HT-29 (cell line): ENCODE measurements at places on chromosomes 11 and 22.

DNA sequence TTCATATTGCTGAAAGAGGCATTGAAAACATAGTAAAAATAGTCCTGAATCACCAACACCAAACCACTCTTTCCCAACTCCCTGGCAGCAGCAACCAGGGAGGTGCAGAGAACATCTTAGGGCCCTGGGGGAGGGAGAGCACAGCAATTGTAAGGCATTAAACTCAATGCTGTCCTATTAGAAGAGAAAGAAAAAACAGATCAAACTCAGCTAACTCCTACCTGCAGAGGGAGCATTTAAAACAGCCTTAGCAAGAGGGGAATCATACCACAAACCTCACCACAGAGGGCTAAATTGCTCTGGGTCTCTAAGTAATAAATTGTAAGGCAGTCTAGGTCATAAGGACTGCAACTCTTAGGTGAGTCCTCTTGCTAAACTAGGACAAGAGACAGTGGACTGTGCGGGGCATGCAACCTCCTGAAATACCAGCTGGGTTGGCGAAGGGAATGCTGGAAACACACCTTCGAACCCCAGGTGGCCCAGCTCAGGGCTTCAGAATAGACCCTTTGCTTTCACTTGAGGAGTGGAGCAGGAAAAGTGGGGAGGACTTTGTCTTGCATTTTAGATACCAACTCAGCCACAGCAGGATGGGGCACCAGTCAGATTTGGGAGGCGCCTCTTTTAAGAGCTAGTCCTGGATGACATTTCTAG lies 697.1 kb upstream of the FAT3 start:
- DNase-seq, result no peak

DNA sequence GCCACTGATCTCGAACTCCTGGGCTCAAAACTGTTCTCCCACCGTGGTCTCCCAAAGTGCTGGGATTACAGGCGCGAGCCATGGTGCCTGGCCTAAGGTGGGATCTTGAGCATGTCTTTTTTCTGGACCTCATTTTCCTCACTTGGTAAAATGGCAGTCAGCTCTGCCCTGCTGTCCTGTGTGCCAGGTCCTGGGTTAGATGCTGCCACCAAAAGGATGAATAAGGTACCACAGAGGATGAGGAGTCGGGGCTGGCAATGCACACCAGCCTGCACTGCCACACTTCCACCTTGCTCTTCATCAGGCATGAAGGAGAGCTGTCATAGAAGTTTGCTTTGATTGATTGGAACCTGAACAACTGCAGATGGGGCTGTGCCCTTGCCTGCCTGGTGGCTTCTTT lies 32.3 kb downstream of the ACO2 start:
- no peak for DNase-seq

- peak; percentile 24 for DNase-seq
These were observed 1.7 kb downstream of the RASGRP2 start for GRCh38 chr11:64742087-64742888.

DNA sequence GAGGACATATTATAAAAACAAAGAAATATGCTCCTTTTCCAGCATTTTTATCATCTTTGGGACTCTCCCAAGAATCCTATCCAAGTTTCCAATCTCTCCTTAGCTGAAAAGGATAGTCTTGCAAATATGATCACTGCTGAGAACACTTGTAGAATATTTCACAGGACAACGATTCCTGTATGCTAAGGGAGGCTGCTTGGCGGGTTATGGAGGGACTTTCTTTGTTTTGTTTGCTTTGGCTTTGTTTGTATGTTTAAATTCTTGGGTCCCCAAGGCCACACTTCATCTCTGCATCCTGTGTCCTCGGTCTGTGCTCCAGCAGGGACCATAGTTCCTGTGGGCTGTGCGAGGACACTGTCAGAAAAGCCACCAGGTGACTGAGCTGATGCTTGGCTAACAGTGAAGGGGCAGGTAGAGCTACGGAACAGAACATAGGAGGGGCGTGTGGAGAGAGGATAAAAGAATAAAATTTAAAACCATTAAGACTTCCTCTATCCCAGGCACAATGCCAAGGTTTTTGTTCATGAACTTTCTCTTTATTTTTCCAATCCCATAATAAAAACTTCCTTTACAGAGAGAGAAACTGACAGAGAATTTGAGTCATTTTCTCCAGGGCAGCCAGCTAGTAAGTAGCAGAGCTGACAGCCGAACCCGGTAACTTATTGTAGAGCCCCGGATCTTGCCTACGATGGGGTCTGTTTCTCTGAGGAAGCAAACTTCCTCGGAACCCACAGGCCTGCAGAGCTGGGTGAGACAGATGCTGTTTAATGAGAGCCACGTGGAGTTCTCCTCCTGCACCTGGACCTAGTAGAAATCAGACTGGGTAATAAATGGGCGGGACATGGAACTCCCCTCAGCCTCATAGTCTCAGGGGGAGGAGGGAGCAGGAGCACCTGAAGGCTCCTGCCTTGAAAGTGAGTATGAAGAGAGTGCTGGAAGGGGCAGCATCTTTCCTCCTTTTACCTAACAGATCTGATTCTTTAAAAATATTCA lies at the start of gene IZUMO1R:
IZUMO1R (plus strand) TSS at position 615 of the 993 bp plus-strand sequence. CDS start 1,057 bp downstream, outside the sequence.
- DNase-seq, result no peak

DNA sequence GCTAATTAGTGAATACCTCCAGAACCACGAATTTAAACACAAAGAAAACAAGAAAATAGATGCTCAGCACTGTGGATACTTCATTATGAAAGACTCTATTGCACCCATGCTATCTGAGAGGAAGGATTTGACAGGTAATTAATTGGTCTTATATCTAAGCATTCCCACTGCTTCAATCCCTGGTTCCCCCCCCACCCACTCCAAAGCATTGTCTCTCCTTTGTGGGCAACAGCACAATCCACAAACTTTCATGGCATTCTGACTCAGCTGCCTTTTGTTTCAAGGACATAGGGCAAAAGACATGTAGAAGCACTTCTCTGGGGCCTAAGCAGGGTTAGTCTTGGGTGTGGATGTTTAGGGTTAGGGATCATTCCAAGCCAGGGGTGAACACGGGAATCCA lies 551.4 kb downstream of the BUD13 start:
- DNase-seq, result no peak

DNA sequence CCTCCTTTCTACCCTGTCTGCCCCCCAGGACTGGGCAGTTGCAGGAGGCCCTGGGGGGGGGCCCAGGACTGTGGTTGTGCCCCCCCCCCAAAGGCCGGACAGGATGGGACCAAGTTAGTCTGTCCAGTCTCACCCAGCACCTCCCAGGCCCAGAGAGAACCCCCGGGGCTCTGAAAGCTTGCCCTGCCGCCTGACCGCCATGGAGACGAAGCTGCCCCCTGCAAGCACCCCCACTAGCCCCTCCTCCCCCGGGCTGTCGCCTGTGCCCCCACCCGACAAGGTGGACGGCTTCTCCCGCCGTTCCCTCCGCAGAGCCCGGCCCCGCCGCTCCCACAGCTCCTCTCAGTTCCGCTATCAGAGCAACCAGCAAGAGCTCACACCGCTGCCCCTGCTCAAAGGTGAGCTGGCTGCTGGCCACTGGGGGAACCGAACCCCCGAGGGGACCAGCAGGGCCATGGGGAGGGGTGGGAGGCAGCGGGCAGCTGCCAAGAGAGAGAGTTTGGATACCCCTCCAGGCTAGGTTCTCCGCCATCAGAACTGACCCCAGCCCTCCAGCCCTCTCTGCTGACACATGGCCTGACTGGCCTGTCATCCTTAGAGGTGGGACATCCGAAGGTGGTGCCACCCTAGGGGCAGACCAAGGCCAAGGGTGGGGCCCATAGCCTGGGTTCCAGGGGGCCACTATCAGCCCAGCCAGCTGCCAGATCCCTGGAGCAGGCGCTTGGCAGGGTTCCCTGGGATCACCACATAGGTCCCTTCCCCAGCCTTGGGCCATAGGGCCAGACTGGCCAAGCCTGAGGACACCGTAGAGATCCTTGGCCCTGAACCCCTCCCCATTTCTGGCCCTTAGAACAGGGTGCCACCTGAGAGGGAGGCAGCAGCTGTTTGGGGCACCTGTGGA lies 1.3 kb downstream of the PPP2R5B start:
- DNase-seq, result no peak

DNA sequence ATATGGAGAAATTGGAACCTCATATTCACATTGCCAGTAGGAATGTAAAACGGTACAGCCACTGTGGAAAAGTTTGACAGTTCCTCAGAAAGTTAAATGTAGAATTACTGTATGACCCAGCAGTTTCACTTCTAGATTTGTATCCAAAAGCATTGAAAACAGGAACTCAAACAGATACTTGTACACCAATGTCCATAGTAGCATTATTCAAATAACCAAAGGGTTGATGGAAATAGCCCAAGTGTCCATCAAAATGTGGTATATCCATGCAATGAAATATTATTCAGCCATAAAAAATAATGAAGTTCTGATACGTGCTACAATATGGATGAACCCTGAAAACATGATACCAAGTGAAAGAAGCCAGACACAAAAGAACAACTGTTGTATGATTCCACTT lies 17.8 kb downstream of the PRRG4 start:
- no peak for DNase-seq

GRCh38 chr22:36287881-36288515 lies 35.1 kb downstream of the APOL1 start:
- no peak for DNase-seq

DNA sequence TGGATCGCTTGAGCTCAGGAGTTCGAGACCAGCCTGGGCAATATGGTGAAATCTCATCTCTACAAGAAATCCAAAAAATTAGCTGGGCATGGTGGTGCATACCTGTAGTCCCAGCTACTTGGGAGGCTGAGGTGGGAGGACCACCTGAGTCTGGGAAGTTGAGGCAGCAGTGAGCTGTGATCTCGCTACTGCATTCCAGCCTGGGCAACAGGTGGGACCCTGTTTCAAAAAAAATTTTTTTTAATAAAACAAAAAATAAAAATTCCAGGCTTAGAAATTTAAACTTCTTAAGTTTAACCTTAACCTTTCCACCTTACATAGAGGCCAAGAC lies 21.2 kb downstream of the CLMP start:
- DNase-seq, result no peak

DNA sequence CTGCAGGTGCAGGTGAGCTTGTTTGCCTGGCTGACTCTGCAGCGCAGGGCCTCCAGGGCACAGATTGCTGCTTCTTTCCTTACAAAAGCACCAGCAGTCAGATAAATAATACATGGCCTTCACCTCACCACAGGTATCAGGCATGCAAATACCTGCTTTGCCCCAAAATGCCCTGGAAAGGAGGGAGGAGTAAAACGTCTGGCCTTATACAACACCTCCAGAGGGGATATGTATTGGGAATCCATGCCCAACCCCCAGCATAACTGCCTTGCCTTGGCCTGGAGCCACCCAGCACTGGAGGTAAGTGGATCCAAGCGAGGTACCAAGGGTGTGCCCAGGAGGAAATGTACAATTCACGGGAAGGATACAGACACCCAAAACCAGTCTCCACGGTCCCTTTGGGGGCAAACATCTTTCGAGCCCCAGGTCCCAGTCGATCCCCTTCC lies 860 bp downstream of the TMEM184B start:
- peak; percentile 39 for DNase-seq

GRCh38 chr11:64124147-64124546 lies 41.8 kb downstream of the MACROD1 start:
- DNase-seq, result no peak

GRCh38 chr11:47899801-47900200 lies 51.7 kb upstream of the NUP160 start:
- no peak for DNase-seq

- no peak for DNase-seq
These were observed 45.0 kb downstream of the TEAD1 start for GRCh38 chr11:12719221-12719620.

- no peak for DNase-seq
These were observed 5.8 kb downstream of the UBASH3B start for GRCh38 chr11:122661182-122661945.

DNA sequence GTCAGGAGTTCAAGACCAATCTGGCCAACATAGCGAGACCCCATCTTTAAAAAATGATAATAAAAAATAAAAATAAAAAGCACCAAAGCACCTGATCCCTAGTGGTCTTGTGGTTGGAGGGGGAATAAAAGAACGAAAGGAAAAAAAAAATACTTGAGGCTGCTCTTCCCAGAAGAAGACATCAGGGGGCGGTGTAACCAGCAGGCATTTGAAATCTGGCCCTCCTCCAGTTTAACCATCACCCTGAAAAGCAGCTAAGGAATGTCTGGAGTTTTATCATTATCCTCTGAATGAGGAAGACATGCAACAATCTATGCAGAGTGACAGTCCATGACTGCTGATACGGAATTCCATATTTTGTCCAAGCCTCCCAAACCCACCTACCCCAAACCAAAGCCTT lies 5.6 kb upstream of the KCTD17 start:
- DNase-seq, result no peak

- peak; percentile 34 for DNase-seq
These were observed 10.2 kb upstream of the BIRC3 start for GRCh38 chr11:102306817-102307726.

GRCh38 chr11:101880222-101880621 lies 34.6 kb upstream of the CEP126 start:
- peak; percentile 77 for DNase-seq

DNA sequence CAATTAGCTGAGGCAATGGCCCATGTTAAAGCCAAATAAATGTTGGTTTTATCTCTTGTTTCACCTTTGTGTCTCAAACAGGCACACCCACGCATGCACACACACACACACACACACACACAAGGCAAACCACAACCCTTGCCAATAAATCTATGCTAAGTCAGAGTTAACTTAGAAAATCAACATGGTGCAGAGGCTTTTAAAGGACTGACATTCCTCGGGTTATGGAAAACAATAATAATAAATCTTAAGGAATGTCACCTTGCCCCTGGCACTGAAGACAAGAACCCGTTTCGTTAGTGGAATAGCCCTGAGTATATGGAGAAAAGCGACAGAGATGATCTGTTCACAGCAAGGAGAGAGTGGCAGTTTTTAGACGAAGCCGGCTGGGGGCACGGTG lies 326.3 kb downstream of the NTM start:
- no peak for DNase-seq

GRCh38 chr11:128530118-128531074 lies 57.0 kb downstream of the ETS1 start:
- DNase-seq, result no peak

DNA sequence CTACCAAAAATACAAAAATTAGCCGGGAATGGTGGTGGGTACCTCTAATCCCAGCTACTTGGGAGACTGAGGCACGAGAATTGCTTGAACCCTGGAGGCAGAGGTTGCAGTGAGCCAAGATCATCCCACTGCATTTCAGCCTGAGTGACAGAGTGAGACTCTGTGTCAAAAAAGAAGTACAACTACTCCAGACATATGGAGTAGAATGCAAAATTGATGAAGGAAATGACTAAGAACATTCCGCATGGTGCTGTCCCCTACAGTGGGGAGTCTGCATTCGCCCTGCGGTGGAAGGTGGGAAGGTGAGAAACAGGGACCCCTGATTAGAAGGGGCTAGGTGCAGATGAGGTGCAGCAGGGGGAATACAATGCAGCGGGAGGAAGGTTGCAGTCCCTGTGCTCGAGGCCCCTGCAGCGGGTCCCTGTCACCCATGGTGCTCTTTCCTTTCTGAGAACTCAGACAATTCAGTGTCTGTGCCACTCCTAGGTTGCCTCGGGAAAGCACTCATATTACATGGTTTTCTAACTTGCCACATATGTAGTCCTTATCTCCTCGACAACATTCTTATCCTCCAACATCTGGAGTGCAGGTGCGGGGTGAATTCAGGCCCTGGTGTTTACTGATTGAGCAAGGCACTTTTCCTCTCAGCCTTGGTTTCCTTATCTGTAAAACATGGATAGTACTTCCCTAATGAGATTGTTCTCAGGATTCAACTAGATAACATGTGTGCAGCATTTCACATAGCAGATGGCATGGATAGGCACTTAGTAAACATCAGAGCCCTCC lies 5.2 kb downstream of the POLD4 start:
- no peak for DNase-seq

GRCh38 chr11:60699284-60699691 lies at the start of gene MS4A8:
Gene MS4A8 (plus strand): TSS chr11:60699612. CDS start chr11:60700861, 1,249 bp downstream.
- peak; percentile 58 for DNase-seq
